ENCODE measurements at places on chromosomes 3 and 15.

DNA sequence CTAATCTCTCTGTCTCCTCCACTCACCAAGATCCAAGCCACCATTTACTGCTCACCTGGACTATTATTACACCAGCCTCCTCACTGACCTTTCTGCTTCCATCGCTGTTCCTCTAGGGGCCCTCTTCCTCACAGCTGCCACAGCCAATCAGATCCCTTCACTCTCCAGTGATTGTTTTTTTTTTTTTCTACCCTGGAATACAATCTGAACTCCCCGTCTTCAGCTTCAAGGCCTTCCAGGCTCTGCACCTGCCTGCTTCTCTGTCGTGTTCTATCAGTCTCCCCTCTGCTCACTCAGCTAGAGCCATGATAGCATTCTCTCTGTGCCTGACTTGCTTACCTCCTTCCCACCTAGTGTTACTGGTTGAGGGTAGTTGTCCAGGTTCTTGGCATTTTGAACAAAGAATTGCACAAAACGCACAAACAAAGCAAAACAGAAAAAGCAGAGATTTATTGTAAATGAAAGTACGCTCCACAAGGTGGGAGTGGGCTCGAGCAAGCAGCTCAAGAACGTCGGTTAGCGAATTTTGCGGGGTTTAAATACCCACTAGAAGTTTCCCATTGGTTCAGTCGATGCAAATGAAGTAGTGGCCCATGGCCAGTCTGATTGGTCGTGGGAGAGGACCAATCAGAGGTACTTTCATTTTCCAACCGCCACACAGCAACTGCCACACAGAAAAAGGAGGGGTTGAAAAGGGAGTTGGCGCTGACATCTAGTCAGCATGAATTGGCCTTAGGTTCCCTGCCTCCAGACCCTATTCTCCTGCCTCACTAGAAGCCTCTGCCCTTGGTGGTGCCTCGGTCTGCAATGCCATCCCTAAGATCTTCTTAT is 188.9 kb downstream of the TLE3 start:
- DNase-seq, result no peak

DNA sequence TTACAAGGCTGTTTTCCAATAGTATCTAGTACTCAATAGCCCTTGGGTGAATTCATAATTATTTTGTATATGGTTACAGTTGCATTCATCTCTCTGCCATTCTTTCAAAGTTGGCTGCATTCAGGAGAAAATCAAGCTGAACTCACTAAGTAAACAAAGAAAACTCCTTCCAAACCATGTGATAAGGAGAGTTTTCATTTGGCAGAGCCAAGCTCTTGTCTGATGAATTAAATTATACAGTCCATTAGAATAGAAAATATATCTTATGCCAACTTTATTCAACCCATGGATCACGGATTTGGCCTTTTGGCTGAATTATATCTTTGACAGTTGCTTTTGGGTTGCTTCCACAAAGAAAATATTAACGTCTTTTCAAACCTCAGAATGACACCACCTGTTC is 272.3 kb upstream of the ROBO1 start:
- peak; percentile 31 for DNase-seq

DNA sequence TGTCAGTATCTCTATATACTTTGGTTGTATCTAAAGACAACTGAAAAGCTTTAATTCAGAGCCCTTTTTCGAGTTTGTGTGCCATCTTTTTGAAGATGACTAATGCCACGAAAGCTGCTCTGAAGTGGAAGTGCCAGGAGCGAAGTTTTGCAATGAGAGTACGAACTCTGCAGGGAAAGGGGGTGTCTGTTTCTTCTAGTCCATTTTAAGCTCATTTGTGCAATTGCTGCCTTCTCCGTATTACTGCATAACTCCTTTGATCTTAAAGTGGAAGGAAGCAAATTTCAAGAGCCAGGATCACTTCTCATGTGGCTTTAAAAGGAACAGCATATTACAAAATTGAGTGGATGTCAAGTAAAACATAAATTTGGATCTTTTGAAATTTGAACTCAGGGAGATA is 245.3 kb downstream of the FEZF2 start:
- DNase-seq, result no peak

DNA sequence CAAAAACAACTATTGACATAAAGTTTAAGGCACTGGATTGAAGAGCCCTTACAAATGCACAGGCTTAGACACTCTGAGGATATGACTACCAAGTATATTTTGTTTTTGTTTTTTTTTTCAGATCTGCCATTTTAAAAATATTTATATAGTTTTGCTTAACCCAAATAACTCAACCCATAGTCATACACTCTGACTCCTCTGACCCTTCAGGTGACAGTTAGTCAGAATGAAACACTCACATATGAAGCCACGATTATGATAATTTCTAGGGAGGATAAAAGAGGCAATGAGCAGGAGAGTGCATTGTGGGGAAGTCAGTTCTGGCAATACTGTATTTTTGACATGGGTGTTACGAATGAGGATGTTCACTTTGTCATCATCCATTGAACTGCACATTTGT is 774.7 kb downstream of the MECOM start:
- no peak for DNase-seq

- DNase-seq, result no peak
Measured at GRCh38 chr3:194243172-194243837, 107.4 kb downstream of the HES1 start.
